GM20000 (cell line): ENCODE measurements at places on chromosomes 5 and 9.

GRCh38 chr5:31492869-31493268 is 39.0 kb downstream of the DROSHA start:
- DNase-seq = no peak

DNA sequence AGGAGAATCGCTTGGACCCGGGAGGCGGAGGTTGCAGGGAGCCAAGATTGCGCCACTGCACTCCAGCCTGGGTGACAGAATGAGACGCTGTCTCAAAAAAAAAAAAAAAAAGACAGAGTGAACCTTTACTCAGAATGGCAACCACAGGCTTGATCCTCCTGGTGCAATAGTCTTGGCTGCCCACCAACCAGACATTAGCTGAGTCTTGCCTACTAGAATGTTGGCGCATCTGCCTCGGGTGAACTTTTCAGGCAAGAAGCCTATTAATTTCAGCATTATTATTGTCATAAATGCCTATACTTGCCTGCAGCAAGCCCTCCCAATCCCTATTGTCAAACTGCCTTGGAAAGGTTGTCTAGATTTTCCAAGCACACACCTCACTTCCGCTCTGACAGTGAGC is 4.2 kb downstream of the SERINC5 start:
- DNase-seq = no peak

- DNase-seq = peak; percentile 93
Observed at GRCh38 chr9:68704814-68705530, at the start of gene PIP5K1B. Gene PIP5K1B, plus strand, starts transcription at chr9:68705240. Its CDS starts 117,375 bp downstream, at chr9:68822615.

- no peak for DNase-seq
Observed at GRCh38 chr5:6407558-6408259, 29.4 kb upstream of the MED10 start.

- DNase-seq = no peak
Observed at GRCh38 chr5:76149636-76150035, 66.5 kb downstream of the SV2C start.

DNA sequence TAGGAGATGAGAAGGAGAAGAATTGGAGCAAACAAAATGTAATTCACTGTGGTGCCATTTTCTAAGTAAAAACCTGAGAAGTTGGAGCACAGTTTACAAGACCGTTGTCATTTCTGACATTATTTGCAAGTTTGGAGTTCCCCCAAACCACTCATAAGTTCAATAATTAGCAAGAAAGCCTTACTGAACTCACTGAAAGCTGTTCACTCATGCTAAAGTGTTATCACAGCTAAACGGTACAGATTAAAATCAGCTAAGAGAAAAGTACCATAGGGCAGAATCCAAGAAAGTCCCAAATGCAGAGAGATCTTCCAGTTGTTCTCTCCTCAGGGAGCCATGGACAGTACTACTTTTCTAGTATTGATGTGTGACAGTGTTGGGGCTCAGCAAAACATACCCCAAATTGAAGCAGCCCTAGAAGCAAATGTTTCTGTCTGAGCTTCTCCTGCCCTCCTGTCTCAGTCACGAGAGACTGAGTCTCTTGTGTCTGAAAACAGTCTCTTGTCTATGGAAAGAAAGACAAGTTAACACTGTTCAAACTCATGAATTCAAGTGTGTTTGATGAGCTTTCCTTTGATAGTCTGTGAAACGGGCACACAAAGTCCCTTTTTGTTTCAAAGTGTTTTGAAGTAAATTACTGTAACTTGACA is 221.2 kb downstream of the GABRG2 start:
- no peak for DNase-seq

- DNase-seq = no peak
Observed at GRCh38 chr9:80158131-80158530, 586.4 kb downstream of the TLE4 start.

- DNase-seq = no peak
Observed at GRCh38 chr5:78750281-78750680, 101.7 kb upstream of the LHFPL2 start.

DNA sequence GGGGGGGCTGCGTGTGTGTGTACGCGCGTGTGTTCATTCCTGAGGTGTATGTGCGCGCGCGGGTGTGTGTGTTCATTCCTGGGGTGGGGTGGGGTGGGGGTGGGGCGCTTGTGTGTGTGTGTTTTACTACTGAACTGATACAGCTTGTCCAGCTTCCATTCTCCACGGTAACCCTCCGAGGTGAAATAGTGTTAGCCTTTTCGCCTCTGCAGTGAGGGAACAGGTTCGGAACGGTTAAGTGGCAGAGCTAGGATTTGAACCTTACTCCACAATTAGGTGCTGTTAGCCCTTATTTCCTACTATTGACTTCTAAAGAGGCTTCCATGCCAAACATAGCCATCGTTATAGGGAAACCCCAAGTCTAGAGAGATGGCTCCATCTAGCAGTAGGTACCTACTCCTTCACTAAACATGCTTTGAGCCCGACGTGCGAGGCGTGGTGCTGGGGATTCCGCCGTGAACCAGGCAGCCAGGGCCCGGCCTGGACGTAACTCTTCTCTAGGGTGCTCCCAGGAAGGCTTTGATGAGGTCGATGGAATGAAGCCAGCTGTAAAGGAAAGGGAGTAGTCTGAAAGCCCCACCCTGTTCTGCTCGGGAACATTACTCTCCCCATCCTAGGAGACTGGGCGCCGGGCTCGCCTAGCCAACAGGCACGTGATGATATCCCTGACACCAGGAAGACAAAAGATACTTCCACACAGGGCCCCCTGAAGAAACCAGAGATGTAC is 782 bp upstream of the SKP1 start:
- no peak for DNase-seq

DNA sequence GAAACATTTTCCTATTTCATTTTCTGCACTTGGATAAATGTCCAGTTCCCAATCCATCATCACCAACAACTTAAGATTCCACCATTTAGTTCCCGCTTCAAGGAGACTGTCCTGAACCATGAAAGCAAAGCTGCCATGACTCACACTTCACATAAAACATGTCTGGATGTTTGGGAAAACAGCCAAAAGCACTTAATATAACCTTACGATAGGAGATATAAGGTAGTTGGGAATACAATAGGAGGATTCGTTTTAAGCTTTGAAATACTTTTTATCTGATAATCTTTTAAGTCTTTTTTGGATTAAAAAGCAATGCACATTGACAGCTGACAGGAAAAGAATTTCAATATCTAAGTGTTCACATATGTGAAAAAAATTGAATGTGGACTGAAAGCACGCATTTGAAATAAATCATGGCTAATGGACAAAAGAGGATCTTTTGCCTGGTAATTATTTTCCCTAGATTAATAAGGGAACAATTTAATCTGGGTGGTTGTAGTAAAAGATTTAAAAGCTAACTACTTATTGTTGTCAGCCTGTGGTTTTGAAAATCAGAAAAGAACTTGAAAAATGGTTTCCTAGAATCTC is 17.3 kb upstream of the TGFBI start:
- no peak for DNase-seq

DNA sequence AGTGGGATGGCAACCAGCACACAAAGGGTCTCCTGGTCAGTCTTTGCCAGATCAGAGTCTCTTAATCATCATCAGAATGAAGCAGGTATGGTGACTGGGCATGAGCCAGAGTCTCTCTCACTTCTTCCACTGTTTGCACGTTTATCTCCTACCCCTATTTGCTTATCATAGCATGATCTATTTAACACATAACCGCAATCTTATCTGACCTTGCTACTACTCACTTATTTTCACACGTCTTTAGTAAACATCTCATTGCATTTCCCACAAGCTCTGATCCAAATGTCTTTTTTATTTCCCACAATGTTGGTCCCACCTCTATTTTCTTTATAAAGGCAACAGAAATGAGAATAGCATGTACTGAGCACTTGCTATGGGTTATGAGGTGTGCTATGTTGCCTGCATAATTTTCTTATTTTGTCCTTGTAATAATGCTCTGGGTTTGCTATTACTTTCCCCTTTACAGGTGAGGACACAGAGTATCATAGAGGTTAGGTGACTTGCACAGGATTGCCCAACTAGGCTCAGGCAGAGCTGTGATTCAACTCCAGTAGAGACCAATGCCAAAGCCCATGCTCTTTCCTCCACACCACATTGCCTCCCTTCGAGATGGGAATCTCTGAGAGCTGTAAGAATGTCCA is 39.7 kb upstream of the IL7R start:
- DNase-seq = no peak

- no peak for DNase-seq
Observed at GRCh38 chr5:133935667-133935940, 32.8 kb downstream of the C5orf15 start.
